ENCODE measurements at places on chromosomes 12 and 14.

GRCh38 chr12:1595026-1595561 is 713 bp upstream of the FBXL14 start:
- no peak for DNase-seq

GRCh38 chr12:116863275-116863767 is 17.9 kb downstream of the HRK start:
- no peak for DNase-seq

GRCh38 chr12:51049525-51049924 is 1.4 kb downstream of the LETMD1 start:
- no peak for DNase-seq

- DNase-seq = no peak
Measured at GRCh38 chr14:99118046-99118721, 153.8 kb downstream of the BCL11B start.

DNA sequence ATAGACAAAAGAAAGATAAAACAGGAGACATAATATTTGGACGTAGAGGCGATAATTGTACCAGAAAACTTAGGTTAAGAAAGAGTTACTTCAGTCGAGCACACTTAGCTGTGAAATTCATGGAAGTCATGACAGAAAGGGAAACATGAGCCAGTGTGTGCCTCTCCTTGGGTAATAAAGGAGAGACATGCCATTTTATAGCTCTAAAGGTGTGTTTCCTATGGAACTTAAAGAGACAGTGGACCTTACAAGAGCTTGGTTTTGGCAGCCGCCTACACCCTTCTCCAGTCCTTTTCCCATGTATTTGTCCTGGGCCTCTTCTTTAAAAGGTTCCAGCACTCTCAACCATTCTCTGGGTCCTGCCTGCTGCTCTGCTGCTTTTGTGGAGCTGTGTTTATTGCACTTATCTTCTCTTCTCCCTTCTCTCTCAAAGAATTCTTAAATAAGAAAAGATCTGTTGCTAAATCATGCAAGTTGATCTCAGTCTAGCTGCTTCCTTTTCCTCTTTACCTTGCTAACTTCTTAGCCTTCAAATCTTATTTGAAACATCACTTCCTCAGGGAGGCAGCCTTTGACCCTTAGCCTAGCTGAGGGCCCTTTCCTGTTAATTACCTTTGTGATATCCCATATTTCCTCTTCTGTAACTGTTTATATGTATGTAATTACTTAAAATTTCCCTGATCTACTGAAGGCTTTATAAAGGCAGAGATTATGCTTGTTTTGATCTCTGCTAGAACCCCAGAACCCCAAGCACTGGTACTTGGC is 81.8 kb upstream of the EVL start:
- DNase-seq = no peak

DNA sequence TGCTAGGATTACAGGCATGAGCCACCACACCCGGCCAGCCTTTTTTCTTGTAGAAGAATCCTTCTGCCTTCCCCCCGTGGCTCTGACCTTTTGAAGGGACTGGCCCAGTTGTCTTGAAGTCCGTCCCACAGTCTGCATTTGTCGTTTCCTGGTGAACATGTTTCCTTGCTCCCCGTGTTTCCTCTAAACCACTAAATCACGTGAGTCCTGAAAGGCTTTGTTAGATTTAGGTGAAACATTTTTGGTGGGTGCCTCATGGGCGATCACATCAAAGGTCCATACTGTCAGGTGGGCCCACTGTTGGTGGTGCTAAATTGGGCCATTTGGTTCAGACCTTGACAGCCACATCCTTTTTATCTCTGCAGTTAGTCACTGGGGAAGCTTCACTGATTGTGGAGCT is 26.3 kb downstream of the MLXIP start:
- DNase-seq = no peak

- DNase-seq = no peak
Measured at GRCh38 chr14:84825481-84826251, 704.3 kb upstream of the FLRT2 start.

GRCh38 chr12:114194956-114195355 is 211.0 kb downstream of the TBX5 start:
- DNase-seq = no peak

DNA sequence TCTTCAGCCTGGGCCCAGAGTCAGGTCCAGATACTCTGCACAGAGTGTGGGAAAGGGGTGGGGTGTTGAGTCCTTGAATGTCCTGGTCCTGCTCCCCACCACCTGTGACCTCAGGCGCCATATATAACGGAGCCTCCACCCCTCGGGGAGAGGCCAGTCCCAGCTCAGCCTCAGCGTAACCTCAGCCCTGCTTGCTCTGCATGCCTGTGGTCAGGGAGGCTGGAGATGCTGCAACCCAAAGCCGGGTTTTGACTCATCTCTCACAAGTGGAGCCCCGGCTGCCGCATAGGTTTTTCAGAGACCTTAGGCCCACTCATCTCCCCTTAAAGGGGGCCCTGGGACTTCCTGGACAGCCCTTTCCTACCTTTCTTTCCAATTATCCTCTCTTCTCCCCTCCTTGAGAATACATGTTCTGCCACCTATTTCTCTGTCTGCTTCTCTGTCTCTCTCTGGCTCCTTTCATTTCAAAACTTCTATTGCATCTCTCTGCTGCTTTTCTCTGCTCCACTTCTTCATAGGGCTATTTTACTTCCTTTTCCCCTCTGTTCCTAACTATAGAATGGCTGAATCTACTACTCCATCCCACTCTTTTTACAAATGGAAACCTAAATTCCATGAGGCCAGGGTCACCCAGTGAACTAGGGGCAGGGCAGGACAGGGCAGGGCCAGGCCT is 1.2 kb downstream of the ITGB7 start:
- peak; percentile 51 for DNase-seq

- DNase-seq = no peak
Measured at GRCh38 chr14:68692216-68692615, 100.7 kb downstream of the ZFP36L1 start.

- no peak for DNase-seq
Measured at GRCh38 chr12:67617629-67618028, 30.9 kb upstream of the DYRK2 start.

- DNase-seq = no peak
Measured at GRCh38 chr12:114397978-114398881, 7.7 kb downstream of the TBX5 start.

DNA sequence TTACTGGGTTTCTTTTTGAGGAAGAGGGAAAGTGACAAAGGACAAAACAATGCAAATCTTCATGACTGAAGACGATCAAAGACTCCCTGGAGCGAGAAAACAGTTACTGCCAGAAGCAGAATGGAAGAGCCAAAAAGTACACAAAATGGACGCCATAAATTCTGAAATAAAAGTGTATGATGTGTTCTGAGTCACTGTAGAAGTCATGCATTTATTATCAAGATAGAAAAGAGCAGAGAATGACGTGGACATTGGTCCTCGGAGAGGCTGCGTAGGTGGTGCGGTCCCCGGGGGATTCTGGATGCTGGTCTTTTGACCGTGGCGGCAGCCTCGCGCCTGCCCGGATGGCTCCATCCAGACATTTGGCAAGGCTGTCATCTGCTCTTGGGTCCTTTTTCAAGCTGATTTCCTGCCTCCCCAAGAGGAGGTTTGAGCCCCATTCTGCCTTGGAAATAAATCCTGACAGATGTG is 52.8 kb downstream of the C14orf132 start:
- no peak for DNase-seq

DNA sequence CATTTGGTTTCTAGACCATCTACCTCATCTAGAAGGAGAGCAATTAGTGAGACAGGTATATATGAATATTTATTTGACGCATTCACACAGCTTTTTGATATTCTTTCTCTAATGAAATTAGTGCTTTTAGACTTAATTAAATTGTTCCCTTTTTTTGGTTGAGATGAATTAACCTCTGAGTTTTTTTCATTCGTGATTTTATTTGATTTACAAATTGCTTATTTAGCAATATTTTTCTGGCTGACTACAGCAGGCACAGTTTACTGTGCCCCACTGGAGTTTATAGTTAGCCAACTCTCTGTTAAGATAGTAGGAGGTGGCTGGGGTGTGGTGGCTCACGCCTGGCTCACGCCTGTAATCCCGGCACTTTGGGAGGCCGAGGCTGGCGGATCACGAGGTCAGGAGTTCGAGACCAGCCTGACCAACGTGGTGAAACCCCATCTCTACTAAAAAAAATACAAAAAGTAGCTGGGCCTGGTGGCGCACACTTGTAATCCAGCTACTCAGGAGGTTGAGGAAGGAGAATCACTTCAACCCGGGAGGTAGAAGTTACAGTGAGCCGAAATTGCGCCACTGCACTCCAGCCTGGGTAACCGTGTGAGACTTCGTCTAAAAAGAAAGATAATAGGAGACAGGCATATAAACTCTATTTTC is 16.7 kb downstream of the MDM2 start:
- DNase-seq = no peak

- DNase-seq = peak; percentile 13
Measured at GRCh38 chr12:94207849-94208621, 59.7 kb downstream of the PLXNC1 start.

DNA sequence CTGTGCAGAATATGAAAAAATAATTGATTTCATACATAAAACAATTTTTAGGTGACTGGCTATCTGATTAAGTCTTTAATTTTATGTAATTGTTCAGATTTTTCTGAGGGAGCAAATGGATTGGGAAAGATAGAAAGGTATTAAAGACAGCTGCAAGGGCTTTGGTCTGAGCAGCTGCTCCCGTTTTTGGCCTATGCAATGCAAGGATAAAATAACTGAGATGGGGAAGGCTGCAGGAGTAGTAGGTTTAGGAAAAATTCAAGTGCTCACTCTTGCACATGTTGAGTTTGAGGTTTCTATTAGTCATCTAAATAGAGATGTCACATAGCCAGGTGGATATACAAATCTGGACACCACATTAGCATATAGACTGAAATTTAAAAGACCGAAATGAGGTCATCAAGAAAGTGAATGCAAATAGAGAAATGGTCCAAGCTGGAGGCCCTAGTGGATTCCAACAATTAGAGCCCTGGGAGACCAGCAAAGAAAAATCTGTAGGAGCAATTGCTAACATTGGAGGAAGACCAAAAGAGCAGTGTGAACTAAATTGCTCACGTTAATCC is 144.0 kb downstream of the PPFIA2 start:
- DNase-seq = no peak

GRCh38 chr12:93862424-93862823 is 185.2 kb downstream of the CRADD start:
- no peak for DNase-seq

GRCh38 chr12:8035440-8036010 is 3.0 kb downstream of the FOXJ2 start:
- no peak for DNase-seq

DNA sequence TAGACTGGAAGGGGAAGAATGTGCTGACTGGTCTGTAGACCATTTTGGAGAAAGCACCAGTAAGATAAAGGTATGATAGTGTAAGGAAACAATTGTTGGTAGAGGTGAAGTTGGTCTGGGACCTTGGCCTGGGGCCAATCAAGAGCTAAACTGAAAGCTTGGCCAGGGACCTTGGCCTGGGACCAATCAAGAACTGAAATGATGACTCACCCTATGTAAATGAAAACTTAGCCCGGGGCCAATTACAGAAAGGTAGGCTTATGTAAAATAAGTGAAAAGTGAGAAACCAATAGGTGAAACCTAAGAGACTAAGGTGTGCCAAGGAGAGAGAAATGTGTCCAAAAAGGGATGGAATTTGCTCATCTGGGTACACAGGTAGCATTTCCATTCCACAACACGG is 776.0 kb downstream of the C12orf50 start:
- DNase-seq = no peak

DNA sequence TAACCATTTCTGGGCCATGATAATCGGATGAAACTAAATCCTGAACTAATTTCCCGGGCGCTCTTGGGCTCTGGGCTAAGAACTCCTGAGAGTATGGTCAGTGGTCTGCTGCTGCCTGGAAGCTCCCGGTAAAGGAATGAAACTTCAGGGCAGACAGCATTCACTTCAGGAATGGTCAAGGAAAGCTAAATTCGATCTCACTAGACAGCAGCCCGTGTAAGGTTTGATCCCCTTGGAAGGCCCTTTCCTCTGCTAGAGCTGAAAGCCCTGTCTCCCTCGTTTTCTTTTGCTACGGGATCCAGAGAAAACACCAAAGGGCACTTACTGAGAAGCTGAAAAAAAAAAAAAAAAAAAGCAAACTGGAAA is 680 bp downstream of the ASB8 start:
- DNase-seq = no peak

GRCh38 chr12:90390947-90391346 is 564.0 kb downstream of the CCER1 start:
- no peak for DNase-seq

DNA sequence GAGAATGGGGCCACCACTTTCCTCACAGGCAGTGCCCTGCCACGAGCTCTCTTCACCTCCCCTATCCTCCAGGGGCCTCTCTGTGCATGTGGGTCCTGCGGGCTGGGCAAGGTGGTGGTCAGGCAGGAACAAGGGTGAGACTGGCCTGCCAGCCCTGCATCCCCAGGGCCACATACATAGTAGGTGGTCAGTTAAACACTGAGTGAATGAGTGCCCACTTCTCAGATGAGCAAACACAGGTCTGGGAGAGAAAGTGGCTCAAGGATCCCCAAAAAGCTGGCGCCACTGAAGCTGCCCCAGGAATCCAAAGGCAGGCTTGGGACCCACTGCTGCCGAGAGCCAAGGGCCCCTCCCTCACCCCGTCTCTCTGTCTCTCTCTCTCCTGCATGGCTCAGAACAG is 51.1 kb downstream of the CCNK start:
- no peak for DNase-seq

DNA sequence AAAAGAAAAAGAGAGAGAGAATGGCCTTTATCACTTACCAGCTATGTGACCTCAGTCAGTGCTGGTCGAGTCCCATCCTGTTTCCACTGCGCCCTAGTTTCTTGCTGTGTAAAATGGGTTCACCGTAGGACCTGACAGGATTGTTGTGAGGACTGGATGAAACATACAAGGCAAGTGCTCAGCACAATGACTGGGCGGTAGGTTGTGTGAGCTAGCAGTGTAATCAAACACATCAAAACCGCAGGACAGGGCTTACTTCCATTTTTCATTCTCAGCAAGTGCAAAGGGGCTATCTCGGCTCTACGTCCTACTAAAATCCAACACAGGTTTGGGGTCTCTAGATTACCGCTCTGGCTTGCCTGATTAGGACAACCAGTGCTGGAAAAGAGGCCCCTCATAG is 36.4 kb upstream of the ATXN2 start:
- no peak for DNase-seq

GRCh38 chr12:71935594-71935993 is 3.1 kb upstream of the TPH2 start:
- DNase-seq = no peak

DNA sequence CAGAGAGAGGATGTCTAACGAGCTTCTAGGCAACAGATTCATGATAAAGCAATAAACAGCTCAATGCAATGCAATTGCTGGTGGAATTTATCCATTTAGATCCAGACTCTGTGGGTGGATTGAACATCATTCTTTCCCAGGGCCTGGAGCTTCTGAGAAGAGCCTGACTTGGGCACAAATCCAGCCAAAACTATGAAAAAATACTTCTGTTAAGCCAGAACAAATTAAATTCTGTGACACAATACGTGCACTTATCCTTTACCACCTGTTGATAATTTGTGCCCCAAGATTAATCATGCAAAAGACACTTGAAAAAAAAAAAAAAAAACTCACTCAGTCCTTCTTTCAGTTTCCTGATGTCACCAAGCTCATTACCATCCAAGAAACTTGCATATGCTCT is 446.0 kb upstream of the DCN start:
- no peak for DNase-seq

Data from stimulated activated CD4-positive, alpha-beta T cell treated with anti-CD3 and anti-CD28 coated beads, TNF-alpha, amount 100 ng/mL, for 24 hours (primary cell).